ENCODE measurements at places on chromosomes 5 and 9. TPM values are rescaled to one million over a fixed set of nuclear protein-coding genes. Genes with fewer than 3 reads are reported as not detected.

DNA sequence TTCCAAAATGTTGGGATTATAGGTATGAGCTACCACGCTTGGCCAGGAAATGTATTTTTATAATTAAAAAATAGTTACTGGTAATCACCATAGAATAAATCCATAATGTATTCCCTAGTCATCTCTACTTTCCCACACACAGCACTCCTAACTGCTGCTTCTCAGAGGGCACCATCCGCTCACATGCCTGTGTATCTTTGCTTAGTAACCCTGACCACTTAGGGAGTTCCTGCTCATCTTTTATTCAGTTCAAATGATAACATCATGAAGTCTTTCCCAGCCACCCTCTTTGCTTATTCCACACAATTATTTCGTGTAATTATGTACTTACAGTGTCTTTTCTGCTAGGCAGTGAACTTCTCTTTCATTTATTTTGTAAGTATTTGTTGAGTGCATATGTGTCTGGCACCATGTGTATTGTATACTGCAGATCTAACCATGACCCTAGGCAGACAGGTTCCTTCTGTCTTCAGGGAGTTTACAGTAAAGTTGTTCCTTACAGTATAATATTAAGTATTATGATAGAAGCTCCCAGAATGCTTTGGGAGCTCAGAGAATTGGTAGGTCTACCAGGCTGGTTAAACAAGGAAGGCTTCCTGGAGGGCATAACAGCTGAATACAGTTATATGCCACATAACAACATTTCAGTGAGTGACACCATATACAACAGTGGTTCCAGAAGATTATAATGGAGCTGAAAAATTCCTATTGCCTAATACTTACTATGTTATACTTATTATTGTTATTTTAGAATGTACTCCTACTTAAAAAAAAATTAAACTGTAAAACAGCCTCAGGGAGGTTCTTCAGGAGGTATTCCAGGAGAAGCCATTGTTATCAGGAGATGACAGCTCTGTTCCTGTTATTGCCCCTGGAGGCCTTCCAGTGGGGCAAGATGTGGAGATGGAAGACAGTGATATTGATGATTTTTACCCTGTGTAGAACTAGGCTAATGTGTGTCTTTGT lies 39.2 kb downstream of the DCAF10 start:
- peak; percentile 20 for DNase-seq

DNA sequence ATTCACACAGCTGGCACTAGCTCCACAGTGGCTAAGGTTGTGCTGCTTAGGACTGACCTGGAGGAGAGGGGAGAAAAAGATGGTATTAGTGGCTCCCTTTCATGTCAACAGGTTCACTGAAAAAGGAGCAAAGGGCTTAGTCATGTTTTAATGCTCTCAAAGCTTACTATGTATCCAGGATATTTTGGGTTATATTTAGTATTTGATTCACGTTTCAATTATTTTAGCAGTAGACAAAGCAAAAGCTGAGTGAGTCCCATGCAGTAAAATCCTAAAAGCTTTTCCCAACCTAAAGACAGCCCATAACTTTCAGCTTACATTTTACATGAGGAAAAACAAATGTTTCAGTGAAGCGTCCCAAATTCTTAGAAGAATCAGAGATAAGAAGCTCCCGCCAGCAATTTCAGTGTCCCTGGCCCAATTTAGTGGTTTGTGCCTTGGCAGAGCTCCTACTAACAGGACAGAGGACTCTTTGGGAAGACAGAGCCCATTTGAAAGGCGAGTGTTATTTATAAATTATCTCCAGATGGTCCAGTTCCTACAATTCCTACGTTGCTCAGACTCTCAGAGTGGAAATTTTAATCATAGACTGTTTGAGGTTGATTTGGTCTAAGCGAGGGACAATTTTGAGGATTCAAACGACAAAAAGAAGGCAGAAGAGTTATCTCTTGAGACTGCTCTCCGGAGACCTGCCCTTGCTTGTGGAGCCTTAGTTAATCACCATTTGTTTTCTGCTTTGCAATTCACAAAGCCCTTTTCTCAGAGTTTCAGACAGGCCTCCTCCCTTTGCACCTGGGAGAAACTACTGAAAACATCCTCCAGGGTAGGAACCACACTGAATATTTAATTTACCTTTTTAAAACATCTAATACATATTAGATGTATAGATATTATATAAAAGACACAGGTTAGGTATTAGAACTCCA lies 225.0 kb upstream of the ANKRD55 start:
- DNase-seq: peak; percentile 78

GRCh38 chr5:174300941-174301761 lies 255.6 kb downstream of the NSG2 start:
- DNase-seq: no peak

DNA sequence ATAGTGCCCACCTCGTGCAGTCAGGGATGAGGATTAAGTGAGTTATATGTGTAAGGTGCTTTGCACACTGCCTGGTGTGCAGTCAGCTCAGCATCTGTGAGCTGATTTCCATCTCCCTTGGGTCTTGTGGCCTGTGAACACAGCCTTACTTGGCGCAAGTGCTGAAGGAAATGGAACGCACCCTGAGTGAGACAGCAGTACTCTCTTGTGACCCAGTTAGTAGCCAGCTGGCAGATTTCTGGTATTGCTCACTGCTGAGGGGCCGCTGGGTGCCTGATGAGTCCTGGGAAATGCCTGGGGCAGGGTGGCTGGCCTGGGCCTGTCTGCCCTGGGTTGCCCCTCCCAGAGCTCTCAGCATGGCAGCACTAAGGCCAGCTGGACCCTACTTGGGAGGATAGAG lies 90.9 kb upstream of the BOD1 start:
- peak; percentile 44 for DNase-seq

DNA sequence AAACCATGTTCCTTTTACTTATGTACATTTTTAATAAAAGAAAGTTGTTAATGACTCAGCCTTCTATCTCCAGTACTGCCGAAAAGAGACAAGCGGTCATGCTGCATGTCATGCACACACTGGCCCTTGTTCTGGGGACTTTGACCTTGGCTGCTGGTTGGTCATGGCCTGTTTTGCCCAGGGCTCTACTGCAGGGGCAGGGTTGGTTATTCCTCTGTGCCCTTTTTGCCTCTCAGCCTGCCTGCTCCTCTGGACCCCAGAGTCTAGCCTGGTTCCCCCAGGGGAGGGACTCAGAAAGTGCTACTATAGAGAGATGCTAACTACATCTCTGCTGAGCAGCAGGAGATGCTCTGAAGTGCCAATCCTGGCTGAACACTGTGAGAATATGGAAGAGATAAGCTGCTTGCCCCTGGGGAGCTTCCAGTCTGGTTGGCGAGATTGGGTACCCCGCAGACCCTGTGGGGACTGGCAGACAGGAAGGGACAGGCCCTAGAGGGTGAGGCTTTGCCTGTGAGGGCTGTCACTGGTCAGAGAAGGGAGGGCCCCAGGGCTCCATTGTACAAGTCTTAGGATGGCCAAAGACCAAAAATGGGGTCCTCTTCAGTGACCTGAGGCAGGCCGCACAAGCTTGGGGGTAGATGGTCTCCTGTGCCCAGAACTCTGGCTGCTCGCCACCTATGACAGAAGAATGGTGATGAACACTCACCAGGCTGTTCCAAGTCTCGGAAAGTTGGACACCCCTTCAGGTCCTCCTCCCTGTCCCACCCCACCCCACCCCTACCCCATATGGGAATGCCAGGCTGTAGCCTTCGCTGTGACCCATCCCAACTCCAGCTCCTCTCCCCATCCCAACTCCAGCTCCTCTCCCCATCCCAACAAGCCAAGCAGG lies 14.3 kb downstream of the IRF1 start:
- DNase-seq: no peak

GRCh38 chr9:124251605-124252378 lies 6.0 kb upstream of the NEK6 start:
- peak; percentile 78 for DNase-seq

DNA sequence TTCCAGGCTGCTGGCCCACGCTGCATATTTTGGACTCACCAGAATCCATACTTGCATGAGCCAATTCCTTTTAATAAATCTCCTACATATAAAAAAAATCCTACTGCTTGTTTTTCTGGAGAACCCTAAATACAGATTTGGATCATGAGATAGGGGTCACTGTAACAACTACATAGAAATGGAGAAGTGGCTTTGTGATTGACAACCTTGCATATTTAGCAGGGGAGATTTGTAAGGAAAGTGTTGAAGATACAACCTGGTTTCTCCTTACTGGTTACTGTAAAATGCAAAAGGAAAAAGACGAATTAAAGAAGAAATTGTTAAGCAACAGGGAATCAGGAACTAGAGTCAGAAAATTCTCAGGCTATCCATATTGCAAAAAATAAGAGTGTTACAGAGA lies 74.8 kb downstream of the HABP4 start:
- no peak for DNase-seq

- DNase-seq: no peak
These were observed 49.5 kb upstream of the MCCC2 start for GRCh38 chr5:71537687-71538086.

DNA sequence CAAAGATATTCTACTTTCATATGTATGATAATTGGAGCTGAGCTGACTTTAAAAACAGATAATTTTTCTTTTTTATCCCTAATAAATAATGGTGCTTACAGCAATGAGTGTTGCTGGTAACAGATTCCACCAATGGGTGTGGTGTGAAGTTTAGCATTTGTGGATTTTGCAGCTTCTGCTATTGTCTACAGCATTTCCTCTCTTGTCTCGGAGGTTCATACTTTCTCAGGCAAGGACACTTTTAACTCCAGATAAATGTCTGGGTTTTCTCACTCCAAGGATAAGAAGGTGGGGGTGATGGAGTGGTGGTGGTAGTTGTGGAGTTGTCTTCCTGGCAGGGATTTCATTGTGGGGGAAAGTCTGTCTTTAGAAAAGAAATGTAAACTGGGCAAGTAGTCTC lies 120.0 kb upstream of the CDKN2B start:
- no peak for DNase-seq

- DNase-seq: no peak
These were observed 135.5 kb downstream of the CEMIP2 start for GRCh38 chr9:71632776-71633175.

- peak; percentile 93 for DNase-seq
These were observed 202.7 kb upstream of the CDKN2B start for GRCh38 chr9:22211588-22212360.

GRCh38 chr5:6490693-6491092 lies 42.0 kb downstream of the UBE2QL1 start:
- no peak for DNase-seq

DNA sequence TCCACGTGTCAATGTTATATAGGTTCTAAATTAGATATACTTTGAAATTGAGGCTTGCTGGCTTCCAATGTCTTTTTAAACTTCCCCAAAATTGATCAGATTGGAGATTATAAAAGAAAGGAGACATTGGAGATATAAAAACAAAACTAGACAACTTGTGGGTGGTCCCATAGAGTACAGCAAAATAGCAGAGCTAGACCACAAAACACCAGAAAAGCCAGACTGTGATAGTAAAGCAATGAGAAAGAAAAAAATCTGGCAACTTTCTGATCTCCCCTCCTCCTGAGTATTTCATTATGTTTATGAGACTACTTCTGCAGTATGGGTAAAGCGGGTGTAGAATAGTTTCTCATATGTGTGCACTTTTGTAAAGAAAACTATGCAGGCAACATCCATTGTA lies 713.8 kb upstream of the MEF2C start:
- DNase-seq: no peak

GRCh38 chr9:115850548-115851304 lies 302.9 kb upstream of the PAPPA start:
- DNase-seq: peak; percentile 84

DNA sequence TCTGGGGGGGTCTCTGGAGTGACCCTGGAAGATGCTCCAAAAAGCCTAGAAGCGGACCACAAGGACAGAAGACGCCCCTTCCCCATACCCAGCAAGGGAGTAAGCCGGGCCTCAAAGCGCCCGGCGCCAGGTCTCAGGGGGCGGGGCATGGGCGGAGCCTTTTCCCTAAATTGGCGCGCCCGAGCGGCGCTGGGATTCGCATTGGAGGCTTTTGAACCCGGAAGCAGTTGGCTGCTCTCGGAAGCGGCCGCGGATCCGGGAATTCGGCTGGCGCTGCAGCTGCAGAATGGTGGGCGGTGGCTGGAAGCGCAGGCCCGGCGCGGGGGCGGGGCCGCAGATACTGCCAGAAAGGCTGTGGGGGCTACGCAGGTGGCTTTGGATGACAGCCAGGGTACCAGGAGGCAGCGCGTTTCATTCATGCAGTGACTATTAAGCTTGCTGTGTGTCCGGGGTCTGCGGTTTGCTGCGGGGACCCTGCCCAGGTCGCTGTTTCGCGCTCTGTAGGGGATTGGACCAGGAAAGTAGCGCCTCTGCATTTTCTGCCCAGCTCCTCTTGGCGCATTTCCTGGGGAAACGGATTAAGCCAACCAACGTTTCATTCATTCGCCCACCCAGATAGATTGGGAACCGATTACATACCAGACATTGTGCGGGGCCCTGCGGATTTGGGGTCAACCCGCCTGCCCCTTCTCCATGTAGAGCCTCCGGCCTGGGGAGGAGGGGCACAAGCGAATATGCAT lies 83.0 kb upstream of the FREM1 start:
- peak; percentile 54 for DNase-seq

- DNase-seq: no peak
These were observed 699.6 kb downstream of the TAF11L14 start for GRCh38 chr5:18333841-18334240.

- peak; percentile 22 for DNase-seq
These were observed 80.0 kb downstream of the MAN2A1 start for GRCh38 chr5:109769597-109770291.

DNA sequence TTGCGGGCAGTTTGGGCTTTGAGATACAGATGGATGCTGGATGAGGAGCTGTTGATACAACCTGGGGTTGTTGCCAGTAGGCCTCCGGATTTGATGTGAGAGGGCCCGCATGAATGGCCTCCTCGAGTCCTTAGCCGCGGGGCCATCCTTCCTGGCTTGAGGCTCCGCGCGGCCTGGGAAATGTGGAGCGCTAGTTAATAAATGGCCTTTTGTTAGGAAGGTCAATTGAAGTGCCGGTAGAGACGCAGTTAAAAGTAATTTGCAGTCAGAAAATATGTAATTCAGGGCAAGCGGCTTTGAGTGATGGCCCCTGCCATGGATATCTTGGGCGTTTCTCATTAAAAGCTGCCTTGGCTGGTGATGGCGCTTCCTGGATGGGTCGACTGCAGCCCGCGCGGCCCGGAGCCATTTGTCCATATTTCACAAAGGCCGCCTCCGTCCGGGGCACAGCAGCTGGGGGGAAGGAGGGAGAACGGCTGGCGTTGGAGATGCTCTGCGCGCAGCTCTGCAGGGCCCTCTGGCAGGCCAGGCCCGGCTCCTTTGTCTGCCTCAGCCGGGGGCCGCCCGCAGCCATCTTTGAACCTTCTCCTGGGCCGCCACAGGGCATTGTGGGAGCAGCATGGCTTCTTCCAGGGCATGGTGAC lies 11.2 kb downstream of the MVB12B start:
- DNase-seq: no peak

DNA sequence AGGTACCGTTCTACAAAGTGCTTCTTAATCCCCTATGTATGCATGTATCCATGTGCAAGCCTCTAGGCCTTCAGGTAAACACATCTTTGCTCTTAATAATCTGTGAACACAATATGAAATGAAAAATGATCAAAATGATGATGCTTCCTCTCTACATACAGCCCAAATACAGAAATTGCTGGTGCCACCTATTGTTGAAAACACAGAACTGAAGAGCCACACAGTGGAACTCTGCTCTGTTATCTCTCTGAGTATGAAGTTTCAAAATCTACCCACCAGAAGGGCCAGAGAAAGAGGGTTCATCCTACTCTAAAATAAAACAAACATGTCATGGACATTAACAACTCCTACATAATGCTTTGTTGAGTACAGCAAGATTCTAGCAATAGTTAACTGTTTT lies 71.3 kb downstream of the GLIS3 start:
- peak; percentile 59 for DNase-seq

- DNase-seq: no peak
These were observed 8.3 kb upstream of the MED7 start for GRCh38 chr5:157150995-157151394.

The NKD2 gene
- total RNA-seq: not detected

The NXNL2 gene
- total RNA-seq: 3.2 TPM

The MUSK gene
- total RNA-seq: under 0.01 TPM

The PCDHA13 gene
- total RNA-seq: not detected

The MARCOL gene
- not detected for total RNA-seq

The IL9 gene
- not detected for total RNA-seq
